Stimulated activated CD4-positive, alpha-beta T cell treated with anti-CD3 and anti-CD28 coated beads, Interleukin-1b, Interleukin-23, amount 100 ng/mL, for 24 hours (primary cell): ENCODE measurements at places on chromosomes 3 and 15.

GRCh38 chr3:15805756-15806266 is 8.0 kb upstream of the ANKRD28 start:
- DNase-seq: no peak

- no peak for DNase-seq
Measured at GRCh38 chr15:101723171-101723873, 951 bp downstream of the TARS3 start.

- no peak for DNase-seq
Measured at GRCh38 chr15:60326343-60326742, 71.4 kb downstream of the ANXA2 start.

DNA sequence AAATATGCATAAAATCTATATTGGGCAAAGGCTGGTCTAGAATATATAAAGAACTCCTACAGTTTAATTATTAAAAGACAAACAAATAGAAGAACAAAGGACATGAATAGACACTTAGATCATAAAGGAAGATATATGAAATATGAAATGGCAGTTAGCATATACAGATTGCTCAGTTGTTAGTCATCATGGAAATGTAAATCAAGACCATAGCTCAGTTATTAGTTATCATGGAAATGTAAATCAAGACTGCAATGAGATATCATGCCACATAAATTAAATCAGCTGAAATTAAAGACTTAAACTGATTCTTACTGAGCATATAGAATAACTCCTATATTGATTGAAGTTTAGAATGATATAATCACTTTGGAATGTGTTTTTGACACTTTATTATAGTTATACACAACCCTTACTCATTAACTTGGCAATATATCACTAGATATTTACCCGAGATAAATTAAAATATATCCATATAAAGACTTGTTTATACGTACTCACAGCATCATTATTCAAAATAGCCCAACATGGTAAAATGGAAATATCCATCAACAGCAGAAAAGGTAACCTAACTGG is 45.2 kb upstream of the GOLGA8B start:
- no peak for DNase-seq

DNA sequence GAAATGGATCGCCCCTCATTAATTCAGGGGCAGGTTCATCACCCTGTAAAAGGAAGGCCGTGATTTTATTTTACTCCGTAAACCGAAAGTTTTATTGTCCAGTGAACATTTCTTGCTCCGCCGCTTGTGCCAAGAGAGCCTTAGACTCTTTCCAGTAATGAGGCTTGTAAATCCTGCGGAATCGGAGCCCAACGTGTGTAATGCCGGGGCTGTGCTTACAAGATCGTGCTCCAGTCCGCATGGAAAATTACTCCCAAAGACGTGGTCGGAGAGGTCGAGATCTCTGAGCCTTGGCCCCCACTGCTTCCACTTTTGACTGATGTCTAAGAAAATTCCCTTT is 649 bp upstream of the PLOD2 start:
- DNase-seq: no peak

DNA sequence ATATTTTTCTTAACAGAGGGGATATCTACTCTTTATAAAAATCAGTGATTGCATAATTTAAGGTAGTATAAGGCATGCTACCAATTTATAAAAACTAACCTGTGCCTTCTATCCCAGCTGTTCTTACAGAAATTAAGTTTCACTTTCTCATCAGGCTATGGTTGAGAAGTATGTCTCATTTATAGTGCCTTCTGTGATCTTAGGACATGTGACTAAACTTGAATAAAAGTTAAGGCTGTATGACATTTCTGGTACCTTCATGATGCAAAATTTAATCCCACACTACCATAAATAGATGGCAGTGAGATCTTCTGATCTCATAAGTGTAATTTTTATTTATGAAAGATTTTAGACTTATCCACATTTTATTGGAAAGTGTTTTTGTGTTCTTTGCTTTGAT is 12.6 kb downstream of the TIPARP start:
- no peak for DNase-seq

DNA sequence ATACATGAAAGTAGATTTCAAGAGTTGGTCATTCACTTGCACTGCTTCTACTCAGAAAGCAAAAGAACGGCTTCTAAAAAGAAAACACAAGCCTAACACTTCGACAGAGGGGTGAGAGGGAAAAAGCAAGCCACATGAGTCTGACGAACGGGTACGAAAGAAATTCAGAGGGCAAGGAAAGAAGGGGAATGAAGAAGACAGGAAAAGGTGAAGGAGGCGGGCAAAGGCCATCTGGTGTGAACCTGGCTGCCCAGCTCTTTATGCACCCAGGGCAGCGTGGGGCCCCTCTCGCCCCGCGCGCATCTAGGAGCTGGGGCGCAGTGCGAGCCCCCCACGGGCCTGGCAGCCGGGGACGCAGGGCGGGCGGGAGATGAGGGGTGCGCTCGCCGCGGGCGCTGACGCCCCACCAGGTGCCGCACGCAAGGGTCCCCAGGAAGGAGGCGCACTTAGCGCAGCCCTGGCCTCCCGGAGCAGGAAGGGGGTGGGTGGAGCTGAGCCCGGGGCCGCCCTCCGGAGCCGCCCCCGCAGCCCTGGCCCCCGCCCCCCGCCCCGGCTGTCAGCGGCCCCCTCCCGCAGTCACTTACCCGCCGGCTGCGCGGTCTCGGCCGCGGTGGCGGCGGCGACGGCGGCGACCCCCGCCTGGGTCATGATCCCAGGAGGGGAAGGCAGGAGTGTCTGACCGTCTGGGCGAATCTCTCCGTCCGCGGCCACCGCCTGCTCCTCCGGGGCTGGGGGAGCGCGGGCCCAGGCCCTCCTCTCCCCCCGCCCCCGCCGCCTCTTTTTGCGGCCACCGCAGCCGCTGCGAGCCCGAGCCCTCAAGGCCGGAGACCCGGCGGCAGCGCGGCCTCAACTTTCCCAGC is at the start of gene USF3:
TSS of gene USF3 (minus strand) at position 857 of the 860 bp plus-strand sequence. CDS start 21,764 bp downstream, outside the sequence.
- peak; percentile 56 for DNase-seq
